Inflammatory macrophage treated with lipopolysaccharide for 1 hour (primary cell): ENCODE measurements at places on chromosomes 4 and X.

DNA sequence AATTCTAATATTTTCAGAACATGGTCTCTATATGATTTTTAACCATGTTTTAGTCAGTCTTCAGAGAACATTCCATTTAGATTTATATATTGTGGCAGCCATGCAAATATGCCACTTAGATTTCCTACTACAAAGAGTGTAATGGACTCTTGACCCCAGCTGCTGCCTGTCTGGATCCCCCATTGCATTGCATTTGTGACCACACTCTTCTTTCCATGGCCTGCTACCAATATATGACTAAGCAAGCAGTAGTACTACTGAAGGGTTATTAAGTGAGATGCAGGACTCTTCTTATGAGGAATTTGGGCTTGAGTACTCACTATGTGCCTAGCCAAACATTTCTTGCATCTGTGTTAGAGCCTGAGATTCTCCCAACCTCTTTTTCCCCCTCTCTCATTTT lies 306.8 kb downstream of the PDHA2 start:
- DNase-seq = no peak

DNA sequence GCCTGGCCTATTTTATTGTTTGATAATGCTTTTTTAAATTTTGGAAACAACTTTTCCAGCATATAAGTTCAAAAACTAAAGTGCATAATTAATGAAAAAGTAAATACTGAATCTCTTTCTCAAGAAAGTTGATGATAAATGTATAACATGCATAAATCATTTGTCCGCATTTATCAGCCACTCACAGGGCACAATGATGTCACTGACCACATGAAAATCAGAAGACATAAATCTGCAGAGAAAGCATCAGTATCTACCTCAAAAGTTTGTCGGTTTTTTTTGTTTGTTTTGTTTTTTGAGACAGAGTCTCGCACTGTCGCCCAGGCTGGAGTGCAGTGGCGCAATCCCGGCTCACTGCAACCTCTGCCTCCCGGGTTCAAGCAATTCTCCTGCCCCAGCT lies 5.5 kb upstream of the HPRT1 start:
- no peak for DNase-seq

GRCh38 chr4:111798840-111799239 lies 346.4 kb upstream of the FAM241A start:
- DNase-seq = no peak

GRCh38 chr4:181193131-181193930 lies 1049.9 kb upstream of the TENM3 start:
- no peak for DNase-seq

- DNase-seq = no peak
Observed at GRCh38 chr4:183638436-183638835, 20.5 kb downstream of the RWDD4 start.

DNA sequence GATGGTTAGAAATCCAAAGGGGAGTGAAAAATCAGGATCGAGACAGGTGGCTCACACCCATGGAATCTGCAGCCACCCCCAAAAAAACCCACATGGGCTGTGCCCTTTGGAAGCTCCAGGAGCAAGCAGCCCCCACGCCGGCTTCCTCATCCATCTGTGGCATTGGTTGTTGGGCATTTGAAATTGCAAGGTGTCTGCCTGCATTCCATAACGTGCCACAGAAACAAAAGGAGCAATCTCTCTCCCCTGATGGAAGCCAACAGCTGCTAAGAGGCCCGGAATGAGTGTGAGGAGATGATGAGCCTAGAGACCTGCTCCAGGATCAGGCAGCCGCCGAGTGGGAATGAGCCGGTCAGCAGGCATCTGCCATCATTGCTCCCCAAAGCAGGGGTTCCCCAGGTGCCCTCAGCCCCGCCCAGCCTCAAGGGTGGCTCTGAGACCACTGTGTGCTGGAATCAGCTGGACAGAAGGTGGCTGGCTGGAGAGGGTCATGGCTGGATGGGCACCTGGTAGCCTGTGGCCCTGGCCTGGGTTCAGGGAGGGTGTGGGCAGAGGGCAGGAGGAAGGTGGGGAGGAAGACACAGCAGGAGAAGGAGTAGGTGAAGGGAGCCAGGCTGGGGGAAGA lies 113.2 kb downstream of the CRLF2 start:
- DNase-seq = no peak

GRCh38 chrX:129759576-129760061 lies 20.1 kb upstream of the SASH3 start:
- DNase-seq = peak; percentile 52

DNA sequence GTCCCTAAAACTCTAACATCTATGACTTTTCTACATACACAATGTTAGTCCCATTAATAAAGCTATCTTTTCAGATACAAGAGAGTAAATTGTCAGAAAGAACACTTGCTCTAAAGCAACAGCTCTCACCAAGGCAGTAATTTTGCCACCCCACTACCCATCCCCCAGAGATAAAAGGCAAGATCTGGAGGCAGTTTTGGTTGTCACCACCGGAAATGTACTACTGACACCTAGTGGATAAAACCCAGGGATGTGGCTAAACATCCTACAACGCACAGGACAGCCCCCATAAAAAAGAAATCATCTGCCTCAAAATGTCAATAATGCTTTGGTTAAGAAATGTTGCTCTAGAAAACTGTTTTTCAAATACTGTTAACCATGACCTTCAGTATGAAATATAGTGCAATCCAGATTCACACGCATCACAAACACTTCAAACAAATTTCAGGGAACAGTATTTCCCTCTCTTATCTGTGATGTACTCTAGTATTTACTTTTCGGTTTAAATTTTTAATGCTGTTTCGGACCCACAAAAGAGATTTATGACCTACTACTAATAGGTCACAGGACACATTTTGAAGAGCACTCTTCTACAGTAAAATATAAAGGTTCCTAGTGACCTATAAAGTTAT lies 5.1 kb downstream of the FBXL5 start:
- peak; percentile 66 for DNase-seq

- DNase-seq = peak; percentile 54
Observed at GRCh38 chrX:76253432-76253831, 80.6 kb downstream of the PBDC1 start.

DNA sequence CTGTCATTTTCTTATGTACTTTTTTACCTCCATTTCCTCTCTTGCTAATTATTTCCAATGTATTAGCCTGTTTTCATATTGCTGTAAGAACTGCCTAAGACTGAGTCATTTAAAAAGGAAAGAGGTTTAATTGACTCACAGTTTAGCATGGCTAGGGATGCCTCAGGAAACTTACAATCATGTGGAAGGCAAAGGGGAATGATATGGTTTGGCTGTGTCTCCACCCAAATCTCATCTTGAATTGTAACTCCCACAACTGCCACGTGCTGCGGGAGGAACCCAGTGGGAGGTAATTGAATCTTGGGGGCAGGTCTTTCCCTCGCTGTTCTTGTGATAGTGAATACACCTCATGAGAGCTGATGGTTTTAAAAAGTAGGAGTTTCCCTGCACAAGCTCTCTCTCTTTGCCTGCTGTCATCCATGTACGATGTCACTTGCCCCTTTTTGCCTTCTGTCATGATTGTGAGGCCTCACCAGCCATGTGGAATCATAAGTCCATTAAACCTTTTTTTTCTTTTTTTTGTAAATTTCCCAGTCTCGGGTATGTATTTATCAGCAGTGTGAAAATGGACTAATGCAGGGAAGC lies 870.0 kb upstream of the INTU start:
- DNase-seq = no peak

GRCh38 chr4:1727117-1728031 lies 6.1 kb downstream of the TACC3 start:
- peak; percentile 79 for DNase-seq

GRCh38 chr4:109232681-109233080 lies 69.8 kb downstream of the COL25A1 start:
- no peak for DNase-seq

- DNase-seq = no peak
Observed at GRCh38 chr4:96519291-96519690, 679.4 kb downstream of the PDHA2 start.

DNA sequence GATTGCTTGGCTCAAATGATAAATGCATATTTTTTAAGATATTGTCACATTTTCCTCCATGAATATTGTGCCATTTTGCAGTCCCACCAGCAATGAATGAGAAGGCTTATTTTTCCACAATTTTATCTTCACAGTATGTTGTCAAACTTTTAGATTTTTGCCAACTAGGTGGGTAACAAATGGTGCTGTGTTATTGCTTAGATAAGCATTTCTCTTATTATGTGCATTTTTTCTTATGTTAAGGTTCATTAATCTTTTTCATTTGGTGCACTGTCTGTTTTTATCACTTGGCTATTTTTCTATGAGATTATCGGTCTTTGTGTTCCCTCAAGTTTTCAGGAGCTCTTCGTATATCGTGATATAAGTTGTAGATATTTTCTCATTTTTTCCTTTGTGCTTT lies 13.4 kb upstream of the AFM start:
- no peak for DNase-seq

DNA sequence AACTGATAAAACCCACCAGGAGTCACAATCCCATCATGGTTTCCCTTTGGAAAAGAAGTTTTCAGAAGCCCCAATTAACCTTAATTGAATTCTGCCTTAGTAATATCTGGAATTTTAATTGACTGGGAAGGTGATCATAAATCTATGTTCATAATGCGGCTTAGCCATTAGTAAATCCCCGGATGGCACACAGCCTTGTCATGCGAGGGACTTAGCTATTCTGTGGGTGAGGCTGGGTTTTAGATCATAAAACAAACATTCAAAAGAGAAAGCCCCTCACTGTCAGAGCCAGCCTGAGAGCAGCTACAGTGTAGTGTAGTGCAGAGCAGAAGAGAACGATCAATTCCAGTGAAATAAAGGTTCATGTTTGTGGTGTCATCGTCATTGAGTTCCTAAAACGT lies 124.0 kb upstream of the NOCT start:
- no peak for DNase-seq

DNA sequence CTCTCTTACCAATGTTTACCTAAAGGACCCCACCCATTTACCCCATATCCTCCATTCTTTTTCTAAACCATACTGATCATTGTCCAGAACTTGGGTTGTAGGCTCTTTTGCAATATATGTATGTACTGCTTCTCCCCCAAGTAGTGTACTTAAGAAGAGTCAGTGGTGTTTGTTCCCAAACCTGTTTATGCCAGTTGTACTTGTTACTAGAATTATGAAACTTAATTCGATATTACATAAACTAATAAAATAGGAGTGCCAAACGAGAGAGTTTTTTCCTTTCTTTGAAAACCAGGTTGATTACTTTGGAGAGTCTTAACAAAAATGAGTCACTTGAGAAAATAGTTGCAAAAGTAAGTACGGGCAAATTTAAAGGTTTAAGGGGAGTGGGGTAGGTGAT lies 96.3 kb downstream of the GEMIN8 start:
- DNase-seq = no peak

DNA sequence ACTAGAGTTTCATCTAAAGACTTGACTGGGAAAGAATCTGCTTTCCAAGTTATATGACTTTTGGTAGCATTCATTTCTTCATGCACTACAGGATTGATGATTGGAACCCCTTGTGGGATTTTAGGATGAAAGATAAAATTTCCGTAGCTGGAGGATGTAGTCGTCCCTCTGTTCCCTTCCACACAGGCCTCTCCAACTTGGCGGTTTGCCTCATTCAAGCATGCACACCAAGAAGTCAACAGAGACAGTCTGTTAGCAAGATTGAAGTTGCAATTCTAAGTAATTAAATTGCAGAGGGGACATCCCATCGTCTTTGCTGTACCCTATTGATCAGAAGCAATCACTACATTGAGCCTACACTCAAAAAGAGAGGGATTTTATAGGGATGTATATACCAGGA lies 777.4 kb upstream of the HS3ST1 start:
- no peak for DNase-seq

DNA sequence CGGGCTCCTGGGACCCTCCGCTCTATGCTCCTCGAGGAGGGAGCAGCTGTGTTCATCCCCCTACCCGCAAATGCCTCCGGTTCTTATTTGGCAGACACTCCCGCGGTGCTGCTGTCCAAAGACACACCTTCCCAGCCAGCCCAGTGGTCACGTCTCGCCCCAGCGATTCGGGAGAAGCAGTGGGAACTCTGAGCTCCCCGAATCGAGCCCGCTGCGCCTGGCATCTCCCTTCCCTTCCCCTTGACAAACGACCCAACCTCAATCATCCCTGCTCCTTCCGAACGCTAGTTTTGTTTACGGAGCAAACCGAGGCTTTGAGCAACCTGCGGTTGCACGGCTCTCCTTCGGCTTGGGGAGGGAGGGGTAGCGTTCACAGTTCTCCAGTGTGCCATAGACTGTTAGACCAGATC lies 317 bp upstream of the FRMPD4 start:
- DNase-seq = no peak

DNA sequence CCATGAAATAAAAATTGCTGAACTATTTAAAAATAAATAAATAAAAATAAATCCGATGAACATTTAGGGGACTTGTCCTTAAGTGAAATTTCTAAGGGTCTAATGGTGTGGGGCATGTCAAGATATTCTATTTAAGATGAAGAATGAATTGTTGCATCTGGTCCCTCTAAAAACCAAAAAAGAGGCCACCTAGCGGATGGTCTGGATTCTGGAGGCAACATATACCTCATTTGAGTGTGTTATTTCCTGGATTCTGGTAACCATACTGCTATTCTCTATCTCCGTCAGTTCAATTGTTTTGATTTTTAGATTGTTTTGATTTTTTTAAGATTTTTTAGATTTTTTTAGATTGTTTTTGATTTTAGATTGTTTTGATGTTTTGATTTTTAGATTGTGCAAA lies 28.3 kb downstream of the AGTR2 start:
- no peak for DNase-seq

DNA sequence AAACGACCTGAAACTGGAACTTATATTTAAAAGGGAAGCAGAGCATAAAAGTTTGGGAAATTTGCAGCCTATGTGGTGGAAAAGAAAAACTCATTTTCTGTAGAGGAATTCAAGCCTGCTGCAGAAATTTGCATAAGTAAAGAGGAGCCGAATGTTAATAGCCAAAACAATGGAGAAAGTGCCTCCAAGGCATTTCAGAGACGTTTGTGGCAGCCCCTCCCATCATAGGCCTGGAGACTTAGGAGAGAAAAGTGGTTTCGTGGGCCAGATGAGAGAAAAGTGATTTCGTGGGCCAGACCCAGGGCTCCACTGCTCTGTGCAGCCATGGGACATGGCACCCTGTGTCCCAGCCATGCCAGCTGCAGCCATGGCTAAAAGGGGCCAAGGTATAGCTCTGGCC lies 361.9 kb downstream of the PCDH19 start:
- no peak for DNase-seq

GRCh38 chr4:5373327-5373726 lies 322.0 kb downstream of the STK32B start:
- DNase-seq = no peak

- no peak for DNase-seq
Observed at GRCh38 chr4:138686106-138686835, 329.3 kb upstream of the NOCT start.

DNA sequence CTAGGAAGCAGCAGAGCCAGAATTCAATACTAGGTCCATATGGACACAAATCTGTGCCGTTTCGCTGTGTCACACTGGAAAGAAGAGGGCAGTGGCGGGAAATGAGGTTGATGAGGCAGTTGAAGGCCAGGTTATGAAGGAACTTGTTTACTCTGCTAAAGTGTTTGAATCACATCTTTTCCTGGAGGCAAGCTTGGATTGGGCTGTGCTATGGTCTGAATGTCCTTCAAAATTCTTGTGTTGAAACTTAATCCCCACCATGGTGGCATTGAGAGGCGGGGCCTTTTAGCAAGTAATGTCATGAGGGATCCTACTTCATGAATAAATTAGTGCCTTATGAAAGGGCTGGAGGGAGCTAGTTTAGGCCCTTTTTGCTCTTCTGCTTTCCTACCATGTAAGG lies 2.1 kb upstream of the ERCC6L start:
- DNase-seq = no peak
